ENCODE measurements at places on chromosomes 1 and 21.

- DNase-seq: peak; percentile 44
These were observed 58.4 kb downstream of the ASH1L start for GRCh38 chr1:155504207-155504606.

- DNase-seq: no peak
These were observed 7.5 kb upstream of the LAMC2 start for GRCh38 chr1:183178545-183178944.

- DNase-seq: no peak
These were observed 15.8 kb upstream of the ZNF678 start for GRCh38 chr1:227547310-227548118.

DNA sequence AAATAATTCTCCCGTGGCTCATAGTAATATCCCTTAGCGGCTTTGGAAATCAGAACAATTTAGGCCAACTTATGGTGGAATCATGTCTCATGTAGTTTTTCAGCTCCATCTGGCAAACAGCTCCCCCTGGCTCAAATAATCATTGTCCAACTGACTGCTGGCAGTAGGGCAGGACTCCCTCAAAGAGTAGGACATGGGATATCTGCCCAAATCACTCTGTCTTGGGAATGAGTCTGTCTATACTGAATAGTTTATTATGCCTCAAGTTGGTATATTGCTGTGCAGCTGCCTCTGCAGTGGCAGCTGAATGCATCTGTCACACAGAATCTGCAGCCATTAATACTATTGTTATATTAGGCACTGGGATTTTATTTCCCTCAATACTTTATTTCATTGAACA, 255.7 kb downstream of the COL11A1 start:
- DNase-seq: no peak

- DNase-seq: no peak
These were observed 128.0 kb downstream of the ACTL8 start for GRCh38 chr1:17883136-17883535.

- DNase-seq: no peak
These were observed 16.7 kb upstream of the BMP8B start for GRCh38 chr1:39805385-39805784.

DNA sequence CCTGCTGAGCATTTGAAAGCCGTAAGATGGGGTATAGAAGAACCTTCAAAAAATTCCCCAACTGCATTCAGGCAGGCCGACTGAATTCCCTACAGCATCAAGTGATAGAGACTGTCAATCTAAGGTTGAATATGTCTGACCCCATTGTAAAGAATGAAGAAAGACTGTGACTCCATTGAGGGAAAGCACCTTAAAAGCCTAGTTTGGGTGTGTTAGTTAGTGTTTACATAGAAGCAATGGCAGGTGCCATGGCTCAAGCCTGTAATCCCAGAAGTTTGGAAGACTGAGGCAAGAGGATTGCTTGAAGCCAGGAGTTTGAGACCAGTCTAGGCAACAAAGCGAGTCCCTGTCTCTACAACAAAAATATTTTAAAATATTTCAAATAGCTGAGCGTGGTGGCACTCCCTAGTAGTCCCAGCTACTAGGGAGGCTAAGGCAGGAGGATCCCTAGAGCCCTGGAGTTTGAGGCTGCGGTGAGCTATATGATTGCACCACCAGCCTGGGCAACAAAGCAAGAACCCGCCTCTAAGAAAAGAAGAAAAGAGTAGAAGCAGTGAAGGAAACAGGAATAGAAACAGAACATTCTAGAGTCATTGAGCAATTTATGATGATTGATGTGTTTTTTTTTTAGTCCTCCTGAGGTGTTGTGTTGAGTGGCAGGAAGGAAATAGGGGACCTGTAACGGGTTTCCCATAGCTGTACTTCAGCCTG, 15.4 kb downstream of the POLR3GL start:
- DNase-seq: no peak

- DNase-seq: no peak
These were observed 332 bp downstream of the KCNJ6 start for GRCh38 chr21:37915941-37916309.

DNA sequence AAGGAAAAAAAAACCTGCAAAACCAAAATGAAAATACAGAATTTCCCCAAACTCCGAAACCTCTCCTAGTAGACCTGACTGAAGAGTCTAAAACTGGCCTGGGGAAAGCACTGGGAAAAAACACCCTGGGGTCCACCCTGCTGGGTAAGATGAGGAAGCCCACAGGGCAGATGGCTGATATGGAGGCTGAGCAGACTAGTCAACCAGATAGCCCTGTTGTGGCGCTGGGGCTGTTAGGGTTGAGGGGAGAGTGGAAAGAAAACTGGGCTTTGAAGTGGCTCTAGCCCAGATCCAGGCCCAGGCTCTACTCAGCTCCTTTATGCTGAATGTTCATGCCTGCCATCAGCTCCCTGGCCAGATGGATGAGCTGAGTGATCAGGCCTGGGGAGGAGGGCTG, 6.8 kb upstream of the SLAMF1 start:
- no peak for DNase-seq

GRCh38 chr1:231508497-231508896, 20.0 kb upstream of the TSNAX start:
- DNase-seq: no peak

- no peak for DNase-seq
These were observed 593.3 kb downstream of the MATN1 start for GRCh38 chr1:30130099-30130498.

GRCh38 chr1:5891137-5891536, 101.1 kb downstream of the NPHP4 start:
- DNase-seq: no peak

- no peak for DNase-seq
These were observed 3.0 kb upstream of the SOD1 start for GRCh38 chr21:31656199-31657095.

GRCh38 chr1:53956308-53957168, 10.4 kb downstream of the LRRC42 start:
- DNase-seq: no peak

DNA sequence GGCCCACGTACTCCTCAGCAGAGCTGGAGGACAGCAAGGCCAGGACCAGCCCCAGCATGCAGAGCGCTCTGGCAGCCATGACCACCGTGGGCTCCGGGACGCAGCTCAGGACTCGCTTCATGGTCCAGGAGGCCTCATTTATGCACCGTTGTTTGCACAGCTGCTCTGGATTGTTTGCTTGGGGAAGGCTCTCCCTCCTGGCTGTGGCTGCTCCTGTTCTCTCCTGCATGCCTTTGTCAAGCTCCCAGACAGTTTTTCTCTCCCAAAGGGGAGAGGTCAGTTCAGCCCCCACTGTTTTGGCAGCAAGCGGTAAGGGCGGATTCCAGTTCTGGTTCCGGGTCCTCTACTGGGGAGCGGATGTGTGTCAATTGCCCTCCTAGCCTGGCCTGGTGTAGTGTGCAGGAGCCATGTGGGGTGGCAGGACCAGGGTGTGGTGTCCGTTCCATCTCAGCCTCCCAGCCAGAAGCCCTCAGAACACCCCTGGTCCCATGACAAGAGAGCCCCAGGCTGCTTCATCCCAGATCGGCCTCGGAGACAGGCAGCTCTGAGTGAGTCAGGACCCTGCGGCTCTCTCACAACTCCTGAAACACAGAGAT, at the start of gene TFF3:
Gene TFF3, minus strand, starts transcription at position 114 of the 596 bp plus-strand sequence. Its CDS starts 35 bp downstream, at position 79.
- DNase-seq: no peak

DNA sequence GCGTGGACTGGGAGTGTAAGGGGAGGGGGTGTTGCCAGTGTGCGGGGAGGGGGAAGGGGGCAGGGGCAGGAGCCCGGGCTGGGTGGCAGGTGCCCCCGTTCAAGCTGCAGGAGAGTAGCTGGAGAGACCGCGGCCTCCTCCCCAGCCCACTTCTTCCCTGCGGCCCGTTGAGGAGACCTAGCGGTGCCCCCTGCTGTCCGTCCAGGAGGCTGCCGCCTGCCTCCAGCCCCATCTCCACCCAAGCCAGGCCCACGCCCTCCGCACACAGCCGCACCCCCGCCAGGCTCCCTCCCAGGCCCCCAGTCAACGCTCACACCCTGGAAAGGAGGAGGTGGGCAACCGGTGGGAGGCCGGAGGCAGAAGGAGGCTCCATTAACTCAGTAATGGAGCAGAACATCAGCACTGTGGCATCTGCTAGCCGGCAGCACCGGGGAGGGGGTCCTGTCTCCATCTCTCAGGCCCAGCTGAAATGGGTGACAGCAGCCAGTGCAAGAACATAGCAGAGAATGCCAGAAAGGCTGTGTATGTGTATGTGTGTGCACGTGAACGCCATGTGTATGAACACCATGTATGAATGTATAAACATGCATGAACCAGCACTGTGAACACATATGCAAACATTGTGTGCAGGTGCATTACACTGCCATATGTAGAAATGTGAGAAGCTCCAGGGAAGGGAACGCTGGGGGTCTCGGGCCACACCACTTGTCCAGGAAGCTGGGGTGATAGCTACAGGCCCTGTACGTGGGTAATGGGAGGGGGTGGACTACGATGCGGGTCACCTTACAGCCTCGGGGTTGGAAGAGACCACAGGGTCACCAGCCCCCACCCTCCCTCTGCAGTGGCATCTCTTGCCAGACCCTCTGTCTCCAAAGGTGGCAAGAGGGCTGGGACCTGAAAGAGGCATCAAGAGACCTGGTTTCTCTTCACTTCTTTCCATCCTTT, 84.6 kb downstream of the SYT2 start:
- DNase-seq: peak; percentile 64

DNA sequence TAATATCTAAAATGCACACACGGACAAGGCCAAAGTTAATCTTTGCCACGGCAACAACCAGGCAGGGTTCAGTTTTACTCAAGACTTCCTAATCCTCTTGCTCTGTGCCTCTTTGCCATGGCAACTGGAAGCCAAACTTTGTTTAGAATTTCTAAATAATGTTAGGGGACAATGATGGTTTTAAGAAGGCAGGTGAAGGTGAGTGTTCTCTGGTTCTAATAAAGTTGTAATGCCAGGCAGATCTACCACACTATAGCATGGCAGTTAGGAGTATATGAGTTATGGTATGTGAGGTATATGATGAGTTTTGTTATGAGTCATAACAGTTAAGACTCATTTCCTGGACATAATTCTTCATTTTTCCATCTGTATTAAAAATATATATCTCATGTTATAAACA, 2.7 kb downstream of the PTPRC start:
- peak; percentile 64 for DNase-seq

DNA sequence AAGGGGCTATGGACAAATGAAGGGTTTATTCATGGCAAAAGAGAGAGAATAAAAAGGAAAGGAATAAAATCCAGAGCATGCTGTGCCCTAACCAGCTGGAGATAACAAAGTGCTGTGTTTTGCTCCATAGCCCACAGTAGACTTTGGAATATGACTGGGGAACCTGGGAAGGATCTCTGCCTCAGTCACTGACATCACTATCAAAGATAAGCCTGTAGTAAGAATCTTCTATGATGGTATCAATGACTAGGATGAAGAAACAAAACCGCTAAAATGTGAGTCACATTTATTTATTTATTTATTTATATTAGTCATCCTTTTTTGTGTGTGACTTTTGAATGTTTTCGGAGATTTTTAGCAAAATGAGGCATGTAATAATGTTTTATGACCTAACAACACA, 56.3 kb downstream of the NVL start:
- no peak for DNase-seq

- DNase-seq: no peak
These were observed 17.5 kb upstream of the KIF14 start for GRCh38 chr1:200638073-200638472.

DNA sequence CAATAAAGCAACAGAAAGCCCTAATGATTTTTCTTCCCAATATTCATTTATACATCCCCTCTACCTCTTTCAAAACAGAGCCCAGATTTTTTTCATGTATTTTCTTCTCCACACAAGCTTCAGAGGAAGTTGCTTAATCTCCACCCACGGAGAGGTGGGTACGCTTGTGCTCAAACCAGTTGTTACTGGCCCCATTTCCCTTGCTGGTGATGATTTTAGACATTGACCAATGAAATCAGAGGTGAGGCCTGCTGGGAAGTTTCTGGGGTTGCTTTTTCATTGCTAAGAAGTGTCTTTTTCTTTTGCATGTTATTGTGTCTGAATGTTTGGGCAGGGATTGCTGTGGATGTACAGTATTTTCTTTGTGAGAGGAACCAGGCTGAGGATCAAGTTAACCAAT, 448.1 kb upstream of the B3GALT2 start:
- DNase-seq: peak; percentile 55

- no peak for DNase-seq
These were observed 45.5 kb downstream of the MAN1C1 start for GRCh38 chr1:25662061-25662460.

DNA sequence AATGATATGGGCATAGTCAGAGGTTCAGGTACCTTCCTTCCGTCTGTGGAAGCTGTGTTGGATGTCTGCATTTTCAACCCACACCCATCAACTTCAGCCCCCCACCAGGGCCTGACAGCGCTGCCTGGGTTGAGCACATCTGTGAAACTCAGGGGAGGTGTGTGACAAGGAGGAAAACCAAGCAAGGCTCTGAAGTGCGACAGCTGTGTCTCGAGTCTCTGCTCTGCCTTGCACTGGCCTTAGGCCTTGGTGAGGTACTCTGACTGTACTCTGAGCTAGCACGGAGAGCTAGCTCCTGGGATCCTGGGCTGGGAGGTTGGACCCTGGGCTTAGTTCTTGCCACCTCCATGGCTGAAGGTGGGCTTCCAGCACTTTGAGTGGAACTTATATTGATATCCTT, 9.1 kb downstream of the VANGL2 start:
- no peak for DNase-seq

DNA sequence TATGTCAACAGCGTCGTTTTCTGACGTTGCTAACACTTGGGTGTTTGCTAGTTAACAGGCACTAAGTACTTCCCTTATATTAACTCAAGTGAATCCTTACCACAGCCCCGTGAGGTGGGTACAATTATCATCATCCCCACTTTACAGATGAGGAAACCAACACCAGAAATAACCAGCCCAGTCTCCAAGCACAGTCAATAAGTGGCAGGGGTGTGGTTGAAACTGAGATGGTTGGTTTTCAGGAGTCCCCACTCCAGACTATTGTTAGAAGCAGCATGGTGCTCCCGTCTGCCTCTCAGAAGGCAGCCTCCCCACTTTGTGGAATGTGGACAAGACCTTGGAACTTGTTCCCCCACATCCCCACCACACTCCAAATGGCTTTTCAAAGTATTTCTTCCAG, 45.7 kb upstream of the ACOT11 start:
- no peak for DNase-seq

GRCh38 chr1:183070234-183070922, 47.2 kb downstream of the LAMC1 start:
- no peak for DNase-seq

- DNase-seq: peak; percentile 83
These were observed 95.2 kb downstream of the ITPKB start for GRCh38 chr1:226643611-226644540.

DNA sequence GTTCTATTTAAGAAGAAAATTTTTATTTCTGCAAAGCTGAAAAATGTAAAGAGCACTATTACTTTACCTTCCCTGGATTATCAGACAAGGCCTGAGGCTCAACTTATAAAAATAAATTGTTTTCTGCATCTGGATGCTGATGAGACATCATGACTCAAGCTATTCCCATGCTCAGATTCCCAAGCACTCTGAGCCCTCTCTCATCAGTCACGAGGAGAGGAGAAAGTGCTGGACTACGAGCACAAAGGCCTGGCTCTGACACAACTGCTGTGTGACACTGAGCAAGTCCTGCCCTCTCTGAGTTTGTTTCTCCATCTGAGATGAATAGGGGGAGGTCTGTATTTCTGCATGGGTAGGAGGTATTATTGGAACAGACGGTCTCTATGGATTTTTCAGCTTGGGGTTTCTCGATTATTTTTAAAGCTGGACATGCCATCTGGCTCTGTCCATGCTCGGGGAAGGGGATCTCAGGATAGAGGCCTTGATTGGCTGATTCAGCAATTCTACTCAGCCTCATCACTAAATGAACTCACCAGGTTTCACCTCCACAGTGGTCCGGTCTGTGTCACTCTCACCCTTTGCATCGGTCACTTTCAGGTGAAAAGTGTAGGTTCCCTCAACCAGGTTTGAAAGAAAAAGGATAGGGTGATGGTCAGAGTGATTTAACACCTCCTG, 107.7 kb downstream of the KIAA0319L start:
- DNase-seq: no peak

Data from inflammatory macrophage treated with lipopolysaccharide for 1 hour (primary cell).